SHP77 (cell line): ENCODE measurements at places on chromosomes 11 and 22.
A peak's percentile ranks its signal among the peaks of the same experiment; 100 is the strongest.

GRCh38 chr11:67160045-67160444 lies 41.0 kb downstream of the KDM2A start:
- DNase-seq: no peak

DNA sequence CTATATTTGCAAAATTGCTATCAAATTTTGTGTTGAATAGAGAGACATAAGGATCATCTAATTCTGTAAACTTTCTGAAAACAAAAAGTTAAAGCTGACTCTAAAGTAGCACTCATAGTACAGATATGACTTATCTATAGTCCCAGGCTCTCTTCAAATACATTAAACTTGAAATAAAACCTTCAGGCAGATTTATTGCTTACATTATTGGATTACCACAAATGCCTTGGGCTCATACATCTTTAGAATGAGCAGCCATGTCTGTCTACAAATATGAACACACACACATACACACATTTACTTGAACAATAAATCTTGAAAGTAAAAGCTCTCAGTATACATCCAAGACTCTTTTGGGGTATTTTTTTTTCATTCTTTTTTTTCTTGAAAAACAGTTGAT lies 207.9 kb downstream of the LUZP2 start:
- no peak for DNase-seq

DNA sequence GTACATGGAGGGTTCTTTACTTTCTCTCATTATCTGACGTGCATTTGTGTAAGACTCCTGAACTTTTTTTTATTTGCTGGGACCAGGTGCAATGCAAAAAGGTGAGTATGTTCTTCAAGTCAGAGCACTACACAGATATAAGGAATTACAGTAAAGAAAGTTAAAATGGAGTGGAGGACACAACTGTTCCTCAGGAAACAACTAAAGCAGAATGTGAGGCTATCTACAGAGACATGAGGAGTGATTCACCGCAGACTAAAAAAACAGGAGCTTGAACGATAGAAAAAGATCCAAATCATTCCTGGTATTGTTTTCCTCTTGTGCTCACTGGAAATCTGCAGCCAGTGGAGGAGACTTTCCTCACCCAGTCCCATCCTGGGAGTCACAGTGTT lies 106.2 kb downstream of the ABTB2 start:
- no peak for DNase-seq

DNA sequence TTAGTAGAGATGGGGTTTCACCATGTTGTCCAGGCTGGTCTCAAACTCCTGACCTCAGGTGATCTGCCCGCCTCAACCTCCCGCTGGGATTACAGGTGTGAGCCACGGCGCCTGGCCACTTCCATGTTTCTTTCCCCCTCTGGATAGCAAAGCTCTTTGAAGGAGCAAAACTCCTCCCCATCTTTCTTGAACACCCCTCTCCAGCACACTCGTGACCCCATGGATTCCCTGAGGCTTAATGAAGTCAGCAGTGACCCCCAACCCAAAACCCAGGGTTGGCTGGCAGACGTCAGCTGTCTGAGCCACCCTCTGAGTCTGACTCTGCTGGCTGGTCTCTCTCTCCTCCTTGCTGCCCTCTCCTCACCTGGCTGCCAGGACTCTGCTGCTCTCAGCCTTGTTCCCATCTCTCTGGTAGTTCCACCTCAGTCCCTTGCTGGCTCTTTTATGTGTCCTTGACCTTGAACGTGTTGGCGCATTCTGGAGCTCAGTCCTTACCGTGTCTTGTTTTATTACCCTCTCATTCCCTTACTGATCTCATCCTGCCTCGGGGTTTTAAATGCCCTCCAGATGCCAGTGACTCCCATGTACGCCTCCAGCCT lies 44.5 kb downstream of the PARVG start:
- DNase-seq: no peak

GRCh38 chr11:120908461-120909181 lies 115.3 kb upstream of the TBCEL start:
- DNase-seq: no peak

- DNase-seq: no peak
Observed at GRCh38 chr11:70528046-70528793, 129.9 kb downstream of the CTTN start.

- peak; percentile 66 for DNase-seq
Observed at GRCh38 chr11:119155733-119156492, 7.1 kb downstream of the ABCG4 start.

DNA sequence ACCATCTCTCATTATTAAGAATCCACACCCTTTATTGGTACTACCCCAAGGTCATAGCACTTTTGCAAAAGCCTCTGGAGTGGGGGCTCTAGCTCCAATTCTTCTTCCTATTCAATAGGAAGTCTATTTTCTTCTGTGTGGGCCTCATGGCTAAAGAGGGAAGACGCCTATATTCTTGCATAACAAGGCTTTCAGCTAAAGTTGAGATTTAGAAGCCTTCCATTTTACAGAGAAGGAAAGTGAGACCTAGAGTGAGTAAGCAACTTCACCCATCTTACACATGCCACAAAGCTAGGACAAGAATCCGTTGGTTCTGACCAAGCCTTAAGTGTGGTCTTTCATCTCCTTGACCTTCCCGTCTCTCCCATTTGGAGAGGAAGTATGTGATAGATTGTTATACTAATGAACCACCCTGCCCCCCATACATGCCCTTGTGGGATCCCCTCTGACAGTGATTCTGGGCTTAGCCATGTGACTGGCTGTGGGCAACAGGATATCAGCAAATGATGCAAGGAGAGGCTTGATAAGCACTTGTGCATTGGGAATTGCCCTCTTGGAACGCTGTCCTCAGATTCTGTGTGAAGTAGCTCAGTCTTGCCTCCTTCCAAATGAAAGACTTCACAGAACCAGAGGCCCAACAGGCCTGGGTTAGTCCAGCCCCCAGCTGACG lies 12.3 kb downstream of the BACE1 start:
- DNase-seq: no peak

- DNase-seq: no peak
Observed at GRCh38 chr11:68093565-68093964, 27.6 kb downstream of the CHKA start.

GRCh38 chr22:26401726-26402125 lies 27.3 kb upstream of the ASPHD2 start:
- DNase-seq: no peak

DNA sequence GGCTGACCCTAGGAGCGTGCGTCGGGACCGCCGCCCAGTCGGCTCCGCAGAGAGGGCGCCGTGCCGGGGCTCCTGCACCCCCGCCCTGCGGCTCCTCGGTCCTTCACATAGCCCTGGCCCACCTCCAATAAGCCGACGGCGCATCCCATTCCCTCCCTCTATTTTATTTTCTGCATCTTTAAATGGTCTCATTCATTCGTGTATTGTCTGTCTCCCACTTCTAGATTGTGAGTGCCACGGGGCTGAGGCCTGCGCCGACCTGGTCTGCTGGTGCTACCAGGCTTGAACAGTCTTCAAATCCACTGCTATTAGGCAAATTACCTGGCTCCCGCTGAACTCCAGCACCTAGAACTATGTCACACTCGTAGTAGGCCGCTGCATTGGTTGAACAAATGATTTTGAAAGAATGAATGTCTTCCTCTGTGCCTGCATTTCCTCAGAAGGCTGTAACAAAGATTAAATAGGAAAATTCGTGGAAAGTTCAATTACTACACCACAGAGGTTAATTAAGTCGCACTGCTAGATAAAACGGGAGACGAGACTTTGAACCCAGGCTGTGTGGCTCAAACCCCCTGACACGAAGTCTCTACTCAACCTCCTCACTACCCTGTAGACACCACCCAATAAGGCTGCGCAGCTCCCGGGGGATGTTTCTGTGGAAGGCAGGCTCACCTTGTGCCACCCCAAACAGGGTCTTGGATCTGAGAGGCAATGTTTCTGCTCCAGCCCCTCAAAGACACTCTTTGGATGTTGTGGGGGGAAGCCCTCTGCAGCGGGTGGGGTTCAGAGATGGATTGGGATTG lies 1.2 kb upstream of the PPP1R14B start:
- DNase-seq: no peak

- DNase-seq: peak; percentile 95
Observed at GRCh38 chr22:26658671-26659478, 1.5 kb downstream of the MIAT start.

GRCh38 chr11:13885083-13885482 lies 77.4 kb upstream of the SPON1 start:
- DNase-seq: no peak

DNA sequence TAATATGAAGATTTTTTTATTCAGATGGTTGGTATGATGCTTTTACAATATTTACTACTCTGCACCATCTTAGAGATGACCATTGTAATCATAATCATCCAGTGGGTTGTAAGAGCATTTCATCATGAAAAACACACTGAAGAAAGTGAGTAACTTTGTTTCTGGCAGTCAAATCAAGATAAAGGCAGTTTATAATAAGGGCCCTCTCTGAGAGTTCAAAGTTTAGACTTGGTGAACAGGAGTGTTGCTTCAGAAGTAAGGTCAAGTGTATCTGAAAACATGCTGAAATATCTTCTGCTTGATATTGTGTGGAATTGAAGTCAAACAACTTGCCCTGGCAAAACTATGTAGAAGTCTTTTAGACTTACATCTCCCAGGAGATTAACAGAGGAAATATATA lies 19.5 kb upstream of the MS4A8 start:
- DNase-seq: no peak

DNA sequence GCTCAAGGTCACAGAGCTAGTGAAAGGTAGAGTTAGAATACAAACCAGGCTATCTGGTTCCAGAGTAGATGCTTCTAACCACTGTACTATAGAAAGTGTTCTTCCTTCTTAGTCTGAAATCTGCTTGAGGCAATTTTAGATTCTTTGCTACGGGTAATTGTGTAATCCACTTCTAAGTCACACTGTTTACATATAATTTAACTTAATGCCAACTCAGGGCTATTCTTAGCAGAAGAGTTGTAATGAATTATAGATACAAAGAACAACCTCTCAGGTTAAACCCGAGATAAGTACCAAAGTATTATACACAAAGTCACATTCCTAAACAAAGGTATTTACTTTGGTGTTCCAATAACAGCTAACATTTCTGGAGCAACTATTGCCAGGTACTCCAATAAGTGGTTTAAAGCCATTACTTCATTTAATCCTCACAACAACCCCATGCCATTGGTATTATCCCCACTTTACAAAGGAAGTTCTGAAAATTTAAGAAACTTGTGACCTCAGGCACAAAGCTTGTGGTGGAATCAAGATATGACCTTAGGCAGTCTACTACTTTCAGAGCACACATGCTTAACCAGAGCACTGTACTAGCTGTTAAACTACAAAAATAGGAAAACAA lies 31.1 kb upstream of the DDI1 start:
- no peak for DNase-seq

DNA sequence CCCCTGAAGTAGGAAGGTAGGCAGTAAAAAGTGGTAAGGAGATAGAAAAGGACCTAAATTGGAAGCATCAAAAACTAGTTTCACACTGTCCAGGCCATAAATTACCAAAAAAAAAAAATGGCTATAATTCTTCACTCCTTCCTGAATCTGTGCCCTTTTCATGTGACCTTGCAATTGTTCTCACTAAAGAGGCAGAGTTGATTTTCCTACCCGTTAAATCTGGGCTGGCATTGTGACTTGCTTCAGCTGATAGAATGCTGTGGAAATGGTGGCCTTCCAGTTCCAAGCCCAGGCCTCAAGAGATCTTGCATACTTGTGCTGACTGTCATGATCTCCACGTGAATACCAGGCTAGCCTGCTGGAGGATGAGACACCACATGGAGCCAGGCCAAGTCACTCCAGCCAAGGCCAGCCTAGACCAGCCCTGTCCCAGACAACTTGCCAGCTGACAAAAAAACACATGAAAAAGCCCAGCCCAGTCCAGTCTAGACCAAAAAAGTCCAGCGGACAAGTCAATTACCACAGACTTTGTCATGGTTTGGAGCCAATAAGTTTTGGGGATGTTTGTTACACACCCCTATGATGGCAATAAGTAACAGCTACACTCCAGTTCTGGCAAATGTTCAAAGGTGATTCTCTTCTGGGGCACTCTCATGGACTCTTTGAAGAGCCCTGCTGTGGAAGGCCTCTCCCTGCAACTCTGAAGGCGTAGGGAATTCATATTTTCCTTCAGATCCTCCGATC lies 51.4 kb upstream of the NUP50 start:
- DNase-seq: no peak

- DNase-seq: no peak
Observed at GRCh38 chr11:22581354-22582150, 44.1 kb downstream of the FANCF start.

- DNase-seq: peak; percentile 54
Observed at GRCh38 chr22:41940832-41941765, 5.9 kb downstream of the CENPM start.
